Right ventricle myocardium inferior (tissue), 1 donor: ENCODE measurements at places on chromosomes 3 and 15. TPM values are rescaled to one million over a fixed set of nuclear protein-coding genes. Genes with fewer than 3 reads are reported as not detected.

Gene SSUH2
- 1.0 TPM for total RNA-seq

GRCh38 chr3:39754549-39754948 lies 54.9 kb upstream of the MYRIP start:
- DNase-seq, result no peak

DNA sequence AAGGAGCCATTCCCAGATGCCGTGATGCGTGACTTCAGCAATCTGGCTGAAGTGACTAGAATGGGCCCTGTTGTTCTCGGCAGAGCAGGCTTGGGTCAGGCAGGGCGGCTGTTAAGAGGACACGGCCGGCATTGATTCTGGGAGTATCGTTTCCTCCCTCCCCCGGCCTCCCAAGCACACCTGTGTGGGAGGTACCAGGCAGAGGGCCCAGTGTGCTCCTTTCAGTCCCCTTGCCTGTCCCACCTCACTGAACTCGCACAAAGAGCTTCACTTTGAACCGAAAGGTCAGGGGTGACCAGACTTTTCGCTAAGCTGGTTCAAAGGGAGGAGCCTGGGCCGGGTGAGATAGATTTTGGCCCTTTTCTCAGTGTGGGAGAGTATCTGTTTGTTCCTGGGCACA lies 92.7 kb downstream of the CEMIP start:
- no peak for DNase-seq

GRCh38 chr3:172150913-172151650 lies 111.7 kb downstream of the FNDC3B start:
- no peak for DNase-seq

DNA sequence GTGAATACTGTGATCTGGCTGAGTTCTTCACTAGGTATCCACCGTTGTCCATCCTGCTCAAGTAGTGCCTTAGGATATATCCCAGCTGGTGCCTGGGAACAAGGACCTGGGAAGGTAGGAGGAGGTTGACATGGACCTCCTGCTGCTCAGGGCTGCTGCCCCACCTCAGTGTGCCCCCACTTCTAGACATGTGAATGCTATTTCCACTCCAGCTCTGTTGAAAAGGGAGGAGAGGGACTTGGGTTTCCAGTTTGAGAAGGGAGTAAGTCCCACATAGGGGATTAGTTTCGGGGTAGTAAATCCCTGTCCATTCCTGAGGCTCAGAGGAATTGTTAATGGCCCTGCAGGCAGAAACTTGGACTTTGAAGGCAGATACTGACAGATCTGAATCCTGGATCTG lies 32.9 kb upstream of the ETV5 start:
- no peak for DNase-seq

Gene TMIE
- 0.89 TPM for total RNA-seq

- DNase-seq, result no peak
Observed at GRCh38 chr3:129827765-129828164, 65.7 kb downstream of the TMCC1 start.

GRCh38 chr3:151379083-151379734 lies 5.3 kb downstream of the P2RY12 start:
- DNase-seq, result peak; percentile 47

DNA sequence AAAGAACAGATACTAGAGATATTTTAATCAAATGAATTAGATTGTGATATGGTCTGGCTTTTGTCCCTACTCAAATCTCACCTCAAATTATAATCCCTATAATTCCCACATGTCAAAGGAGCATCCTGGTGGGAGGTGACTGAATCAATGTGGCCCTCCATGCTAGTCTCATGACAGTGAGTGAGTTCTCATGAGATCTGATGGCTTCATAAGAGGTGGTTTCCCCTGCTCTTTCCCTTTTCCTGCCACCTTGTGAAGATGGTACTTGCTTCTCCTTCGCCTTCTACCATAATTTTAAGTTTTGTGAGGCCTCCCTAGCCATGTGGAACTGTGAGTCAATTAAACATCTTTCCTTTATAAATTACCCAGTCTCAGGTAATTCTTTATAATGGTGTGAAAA lies 82.8 kb downstream of the FAIM start:
- no peak for DNase-seq

Gene ARRDC4
- total RNA-seq, result 15.9 TPM

Gene CTXN2
- total RNA-seq, result not detected

Gene HYAL1
- total RNA-seq, result 70.1 TPM

GRCh38 chr3:64815195-64815631 lies 127.4 kb upstream of the ADAMTS9 start:
- no peak for DNase-seq

- no peak for DNase-seq
Observed at GRCh38 chr3:140103986-140104645, 169.1 kb downstream of the CLSTN2 start.

GRCh38 chr3:23653647-23654525 lies 151.9 kb upstream of the UBE2E1 start:
- no peak for DNase-seq

DNA sequence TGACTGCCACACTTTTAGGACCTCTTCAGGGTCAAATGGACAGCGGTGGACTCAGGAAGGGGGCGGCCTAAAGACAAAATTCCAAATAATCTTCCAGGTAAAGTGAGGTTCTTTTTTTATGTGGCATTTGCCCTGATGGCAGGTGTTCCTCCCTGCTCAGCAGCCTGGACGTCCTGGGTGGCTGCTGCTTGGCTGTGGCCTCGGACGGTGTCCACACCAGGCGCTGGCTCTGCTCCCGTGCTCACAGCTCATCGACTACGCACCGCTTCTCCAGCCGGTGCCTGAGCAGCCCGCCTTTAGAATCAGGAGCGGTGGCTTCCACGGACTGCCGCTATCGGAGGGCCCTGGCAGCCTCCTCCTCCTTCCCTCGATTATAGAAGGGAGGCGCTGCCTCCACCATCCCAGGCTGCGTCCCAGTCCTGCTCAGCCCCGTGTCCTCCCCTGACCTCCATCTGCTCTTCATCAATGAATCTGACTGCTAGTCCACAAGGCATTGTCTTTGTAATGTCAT lies 41.9 kb downstream of the PCSK6 start:
- no peak for DNase-seq

Gene THPO
- total RNA-seq, result 0.35 TPM

DNA sequence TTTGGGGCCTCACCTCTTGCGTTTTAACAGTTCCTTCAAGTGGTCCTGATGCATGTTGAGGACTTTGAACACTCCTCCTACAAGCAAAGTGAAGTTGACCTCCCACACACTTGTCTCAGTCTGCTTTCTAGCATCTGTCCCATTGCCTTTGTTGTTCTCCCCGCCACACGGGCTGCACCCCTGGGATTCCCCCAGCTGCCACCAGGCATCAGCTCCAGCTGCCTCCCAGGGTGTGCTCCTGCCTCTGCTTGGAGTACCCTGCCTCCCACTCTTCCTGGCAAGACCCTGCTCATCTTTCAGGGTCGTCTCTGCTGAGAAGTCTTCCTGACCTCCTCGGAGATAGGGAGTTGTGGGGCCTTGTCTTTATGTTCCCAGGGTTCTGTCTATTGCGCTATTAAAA lies 52.2 kb downstream of the IGF1R start:
- no peak for DNase-seq

Gene ULK3
- 42.3 TPM for total RNA-seq

- no peak for DNase-seq
Observed at GRCh38 chr3:107824822-107825371, 265.9 kb downstream of the CD47 start.

DNA sequence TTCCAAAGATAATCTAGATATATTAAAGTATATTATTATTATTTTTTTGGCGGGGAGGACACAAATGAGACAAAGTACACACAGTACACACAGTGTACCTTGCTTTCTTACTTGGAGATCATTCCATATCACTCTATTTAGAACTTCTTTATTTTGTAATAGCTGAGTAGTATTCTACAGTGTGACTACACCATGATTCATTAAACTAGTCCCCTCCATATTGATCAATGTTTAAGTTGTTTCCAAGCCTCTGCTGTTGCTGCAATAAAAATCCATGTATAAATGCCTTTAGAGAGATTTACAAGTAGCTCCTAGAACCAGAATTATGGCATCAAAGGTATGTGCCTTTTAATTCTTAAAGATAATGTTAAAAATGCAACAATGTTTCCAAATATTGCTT lies 38.8 kb downstream of the PYGO1 start:
- no peak for DNase-seq

GRCh38 chr3:312160-312733 lies 115.7 kb downstream of the CHL1 start:
- DNase-seq, result no peak

GRCh38 chr3:31462050-31462569 lies 70.6 kb upstream of the STT3B start:
- no peak for DNase-seq

GRCh38 chr15:49438962-49439631 lies 16.1 kb downstream of the FGF7 start:
- peak; percentile 62 for DNase-seq

DNA sequence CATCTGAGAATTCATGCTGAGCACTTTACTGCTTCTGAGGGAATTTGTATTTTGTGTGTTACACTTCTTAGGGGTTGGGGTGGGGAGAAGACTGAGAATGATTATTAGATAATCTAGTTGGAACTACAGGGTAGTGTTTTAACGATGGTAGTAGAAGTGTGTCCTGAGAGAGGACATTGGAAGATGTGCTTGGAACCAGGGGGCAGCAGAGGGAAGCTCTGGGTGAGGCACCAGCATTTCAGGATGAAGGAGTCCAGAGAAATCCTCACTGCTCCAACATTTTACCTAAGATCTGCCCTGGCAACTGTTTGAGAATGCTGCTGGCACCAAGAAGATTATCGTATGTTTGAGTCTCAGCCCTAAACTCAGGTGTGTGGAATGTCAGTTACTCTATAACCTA lies 145.5 kb downstream of the SQOR start:
- no peak for DNase-seq

Gene XCR1
- total RNA-seq, result not detected

GRCh38 chr3:122421101-122421500 lies 5.2 kb upstream of the WDR5B start:
- no peak for DNase-seq

DNA sequence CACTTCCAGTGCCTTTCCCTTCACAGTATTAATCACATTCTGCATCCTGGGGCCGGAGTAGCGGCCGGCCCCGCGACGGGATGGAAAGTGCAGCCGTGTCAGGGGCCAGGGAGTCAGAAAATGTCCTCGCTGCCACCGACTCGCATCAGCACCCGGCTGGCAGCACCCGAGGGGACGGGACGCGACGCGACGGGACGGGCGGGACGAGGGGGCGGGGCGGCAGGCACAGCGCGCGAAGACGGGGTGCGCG lies 353 bp downstream of the ATG3 start:
- DNase-seq, result no peak

GRCh38 chr15:47473832-47474231 lies 243.5 kb upstream of the SEMA6D start:
- DNase-seq, result peak; percentile 75

DNA sequence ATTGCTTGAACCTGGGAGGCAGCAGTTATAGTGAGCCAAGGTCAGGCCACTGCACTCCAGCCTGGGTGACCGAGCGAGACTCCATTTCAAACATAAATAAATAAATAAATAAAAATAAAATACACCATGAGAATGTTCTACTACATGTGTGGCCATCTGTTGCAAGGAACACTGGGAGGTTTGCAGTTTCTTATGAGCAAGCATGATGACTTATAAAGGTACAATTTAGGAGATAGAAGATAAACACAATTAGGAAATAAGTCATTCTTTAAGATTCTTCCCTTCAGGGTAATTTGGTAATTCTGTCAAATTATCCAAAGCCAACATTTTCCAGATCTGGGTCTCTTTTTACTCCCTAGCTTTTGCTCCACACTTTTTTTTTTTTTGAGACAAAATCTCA lies 13.4 kb downstream of the HTR3C start:
- no peak for DNase-seq

Gene GXYLT2
- 9.8 TPM for total RNA-seq

DNA sequence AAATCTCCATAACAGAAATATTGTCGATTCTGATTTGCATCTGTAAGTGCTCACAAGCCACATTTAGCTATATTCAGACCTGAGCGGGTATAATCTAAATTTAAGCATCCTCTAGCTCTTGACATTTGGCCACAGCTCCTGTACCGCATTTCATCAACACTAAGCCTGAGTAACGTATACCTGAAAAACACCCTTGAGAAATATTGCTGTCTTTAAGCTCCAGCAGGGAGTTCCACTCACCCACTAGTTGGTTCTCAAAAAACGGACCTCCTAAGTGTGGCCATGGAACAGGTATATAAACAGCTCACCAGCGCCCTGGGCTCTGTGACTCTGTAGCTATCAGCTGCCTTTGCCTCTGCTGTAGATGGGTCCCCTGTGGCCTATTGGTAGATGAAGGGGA lies 80.7 kb downstream of the ABI3BP start:
- no peak for DNase-seq

GRCh38 chr3:179703816-179704215 lies 51.0 kb downstream of the USP13 start:
- DNase-seq, result no peak

DNA sequence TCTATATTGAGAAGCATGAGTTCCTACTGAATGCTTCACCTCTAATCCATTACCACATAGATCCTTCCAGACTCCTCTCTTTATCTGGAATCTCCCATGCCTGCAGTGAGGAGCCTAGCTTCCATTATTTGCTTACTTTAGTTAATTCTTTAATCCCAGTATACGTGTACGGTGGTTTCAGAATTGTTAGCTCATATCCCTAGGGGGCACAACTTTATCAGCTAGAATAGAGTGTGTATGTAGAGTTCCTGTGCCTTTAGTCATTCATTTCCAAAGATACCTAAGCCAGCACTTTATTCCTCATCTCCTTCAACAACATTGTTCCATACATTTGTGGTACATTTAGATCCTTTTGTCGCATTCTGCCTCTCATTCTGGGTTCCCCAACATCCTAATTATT lies 226.0 kb downstream of the TJP1 start:
- DNase-seq, result no peak

Gene RASGRF1
- total RNA-seq, result not detected

Gene SLC7A14
- not detected for total RNA-seq

DNA sequence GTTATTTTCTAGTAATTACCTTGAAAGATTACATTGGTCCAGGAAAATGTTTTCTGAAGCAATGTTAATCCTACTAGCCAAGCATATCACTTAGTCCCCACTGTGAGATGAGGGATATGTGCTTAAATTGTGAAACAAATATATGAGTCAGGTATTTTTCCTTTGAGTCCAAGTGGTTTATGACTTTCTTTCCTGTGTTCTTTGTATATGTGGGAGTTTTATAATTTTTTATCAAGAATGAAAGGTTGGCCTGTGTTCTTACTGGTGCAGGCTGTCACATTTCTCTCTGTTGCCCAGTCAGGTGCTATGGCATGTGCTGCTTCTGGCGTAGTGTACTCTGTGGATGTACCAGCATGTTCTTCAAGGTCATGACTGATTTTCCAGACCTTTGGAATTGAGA lies 147.4 kb downstream of the CMSS1 start:
- DNase-seq, result no peak

Gene NANOGP8
- not detected for total RNA-seq

GRCh38 chr3:139299261-139300132 lies 44.3 kb upstream of the MRPS22 start:
- DNase-seq, result no peak

DNA sequence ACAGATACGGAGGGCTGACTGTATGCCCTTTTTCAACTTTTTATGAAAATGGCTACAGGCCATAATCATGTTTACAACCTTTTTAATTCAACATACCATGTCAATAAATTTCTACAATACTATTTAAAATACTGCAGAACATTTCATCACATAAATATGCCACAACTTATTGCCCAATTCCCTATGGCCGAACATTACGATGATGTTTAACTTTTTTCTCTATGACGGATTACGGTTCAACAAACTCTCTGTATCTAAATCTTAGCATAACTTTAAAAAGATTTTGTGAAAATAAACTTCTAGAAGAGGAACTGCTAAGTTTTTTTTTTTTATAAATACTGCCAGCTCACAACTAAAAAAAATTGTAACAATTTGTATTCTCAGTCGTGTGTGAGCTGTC lies 220.4 kb downstream of the OSBPL10 start:
- DNase-seq, result no peak

- no peak for DNase-seq
Observed at GRCh38 chr3:29746163-29746760, 465.4 kb downstream of the RBMS3 start.
